Lower lobe of right lung (tissue), 2 donors: ENCODE measurements at places on chromosomes 7 and 10. TPM values are rescaled to one million over a fixed set of nuclear protein-coding genes. Genes with fewer than 3 reads are reported as not detected.

GRCh38 chr10:20299034-20299736, 483.0 kb downstream of the PLXDC2 start:
- no peak for DNase-seq

DNA sequence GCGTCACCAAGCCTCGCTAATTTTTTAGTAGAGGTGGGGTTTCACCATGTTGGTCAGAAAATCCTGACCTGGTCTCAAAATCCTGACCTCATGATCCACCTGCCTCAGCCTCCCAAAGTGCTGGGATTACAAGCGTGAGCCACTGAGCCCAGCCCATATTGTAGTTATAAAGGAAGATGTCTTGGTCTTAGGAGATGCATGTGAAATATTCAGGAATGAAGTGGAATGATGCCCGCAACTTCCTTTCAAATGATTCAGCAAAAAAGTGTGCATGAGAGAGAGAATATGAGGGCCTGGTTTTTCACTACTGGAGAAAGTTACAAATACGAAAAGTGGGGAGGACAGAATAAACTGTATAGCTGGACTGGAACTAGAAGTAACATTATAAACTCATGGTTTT, 15.9 kb downstream of the TMEM209 start:
- no peak for DNase-seq

Gene PON1
- total RNA-seq = 0.24 TPM

GRCh38 chr7:44629829-44630522, 23.5 kb downstream of the OGDH start:
- no peak for DNase-seq

DNA sequence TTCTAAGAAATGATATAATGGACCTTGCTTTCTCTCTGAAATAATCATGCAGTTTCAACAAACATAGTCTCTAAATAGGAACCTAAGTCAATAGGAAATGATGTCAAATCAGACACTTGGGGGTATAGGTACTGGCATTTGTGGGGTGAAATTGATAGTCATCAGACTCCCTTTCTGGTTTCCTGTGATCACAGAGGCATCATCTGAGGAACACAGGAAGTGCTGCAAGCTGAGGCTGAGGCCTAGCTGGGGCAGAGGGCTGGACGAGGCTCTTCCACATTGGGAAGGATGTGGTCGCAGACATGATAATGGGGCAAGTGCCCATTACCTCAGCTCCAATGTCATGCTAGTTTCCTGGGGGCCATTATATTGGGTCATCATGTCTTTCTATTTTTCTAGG, 33.5 kb upstream of the TARP start:
- DNase-seq = no peak

- no peak for DNase-seq
These were observed 300.2 kb downstream of the NEBL start for GRCh38 chr10:20596911-20597310.

Gene IKZF1
- total RNA-seq = 61.9 TPM

Gene MLXIPL
- 10.7 TPM for total RNA-seq

DNA sequence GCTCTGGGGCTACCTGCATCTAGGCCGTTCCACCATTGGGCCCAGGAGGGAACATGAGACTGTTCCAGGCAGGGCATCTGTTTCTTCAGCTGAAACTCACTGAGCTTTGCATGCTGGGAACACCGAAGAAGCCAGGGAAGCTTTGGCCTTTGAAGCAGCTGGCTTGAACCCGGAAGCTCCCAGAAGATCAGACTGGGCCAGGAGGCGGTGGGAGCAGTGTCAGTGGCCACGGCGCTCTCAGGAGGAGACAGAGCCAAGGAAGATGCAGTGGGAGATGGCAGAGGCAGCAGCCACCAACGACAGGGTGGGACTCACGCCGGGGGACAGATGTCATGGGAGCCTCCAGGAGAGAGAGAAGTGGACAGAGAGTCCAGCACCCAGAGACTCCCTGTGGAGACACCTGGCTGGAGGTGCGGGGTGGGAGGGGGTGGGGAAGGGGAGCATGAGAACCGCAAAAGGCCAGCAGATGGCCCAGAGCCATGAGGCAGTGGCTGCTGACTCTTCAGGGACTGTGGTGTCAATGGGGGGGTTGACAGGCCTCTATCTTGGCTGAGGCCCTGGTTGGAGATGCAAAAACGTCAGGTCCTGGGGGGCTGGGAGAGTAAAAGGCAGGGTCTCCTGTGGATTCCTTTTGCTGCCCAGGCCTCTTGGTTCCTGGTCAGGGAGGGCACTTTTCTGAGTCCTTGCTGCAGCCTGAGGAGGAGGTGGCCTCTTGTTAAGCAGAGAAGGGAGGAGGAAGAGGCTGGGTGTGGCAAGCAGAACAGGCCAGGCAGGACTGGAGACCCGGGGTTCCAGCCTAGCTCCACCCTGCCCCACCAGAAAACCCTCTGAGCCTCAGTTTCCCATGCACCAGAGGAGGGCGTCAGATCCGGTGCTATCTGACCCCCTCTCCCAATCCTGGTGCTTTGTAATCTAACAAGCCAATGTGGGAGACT, 6.3 kb upstream of the AQP1 start:
- DNase-seq = no peak

Gene VWA2
- 10.6 TPM for total RNA-seq

Gene EBF3
- total RNA-seq = 0.53 TPM

- DNase-seq = no peak
These were observed 786 bp upstream of the CNOT4 start for GRCh38 chr7:135510592-135511183.

DNA sequence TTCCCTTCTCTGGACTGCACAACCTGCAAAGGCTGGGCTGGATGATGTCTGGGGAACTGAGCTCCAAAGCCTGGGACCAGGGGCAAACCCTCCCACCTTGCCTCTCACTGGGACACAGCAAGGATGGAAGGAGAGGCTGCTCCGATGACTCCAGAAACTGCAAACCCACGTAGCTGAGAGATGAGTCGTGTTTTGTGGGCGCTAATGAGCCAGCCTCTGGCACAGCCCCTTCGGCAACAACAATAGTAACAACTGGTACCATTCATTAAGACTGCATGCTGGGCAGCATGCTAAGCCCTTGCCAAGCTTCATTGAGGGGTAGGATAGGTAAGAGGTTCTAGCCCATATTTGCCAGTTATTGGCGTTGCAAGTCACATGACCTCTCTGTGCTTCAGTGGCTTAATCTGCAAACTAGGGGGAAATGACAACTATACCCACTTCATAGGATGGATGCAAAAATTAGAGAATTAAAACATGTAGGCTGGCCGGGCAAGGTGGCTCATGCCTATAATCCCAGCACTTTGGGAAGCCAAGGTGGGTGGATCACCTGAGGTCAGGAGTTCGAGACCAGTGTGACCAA, 145.9 kb downstream of the SH3PXD2A start:
- no peak for DNase-seq

Gene OR2A42
- not detected for total RNA-seq

GRCh38 chr10:74179111-74179710, 28.2 kb downstream of the ADK start:
- no peak for DNase-seq

Gene LOXL4
- total RNA-seq = 4.5 TPM

Gene GPR85
- total RNA-seq = 4.5 TPM

- DNase-seq = no peak
These were observed 58.9 kb downstream of the PIP4K2A start for GRCh38 chr10:22655312-22655981.

GRCh38 chr10:61793760-61794703, 107.5 kb upstream of the ARID5B start:
- no peak for DNase-seq

Gene KIAA1549
- 5.3 TPM for total RNA-seq

DNA sequence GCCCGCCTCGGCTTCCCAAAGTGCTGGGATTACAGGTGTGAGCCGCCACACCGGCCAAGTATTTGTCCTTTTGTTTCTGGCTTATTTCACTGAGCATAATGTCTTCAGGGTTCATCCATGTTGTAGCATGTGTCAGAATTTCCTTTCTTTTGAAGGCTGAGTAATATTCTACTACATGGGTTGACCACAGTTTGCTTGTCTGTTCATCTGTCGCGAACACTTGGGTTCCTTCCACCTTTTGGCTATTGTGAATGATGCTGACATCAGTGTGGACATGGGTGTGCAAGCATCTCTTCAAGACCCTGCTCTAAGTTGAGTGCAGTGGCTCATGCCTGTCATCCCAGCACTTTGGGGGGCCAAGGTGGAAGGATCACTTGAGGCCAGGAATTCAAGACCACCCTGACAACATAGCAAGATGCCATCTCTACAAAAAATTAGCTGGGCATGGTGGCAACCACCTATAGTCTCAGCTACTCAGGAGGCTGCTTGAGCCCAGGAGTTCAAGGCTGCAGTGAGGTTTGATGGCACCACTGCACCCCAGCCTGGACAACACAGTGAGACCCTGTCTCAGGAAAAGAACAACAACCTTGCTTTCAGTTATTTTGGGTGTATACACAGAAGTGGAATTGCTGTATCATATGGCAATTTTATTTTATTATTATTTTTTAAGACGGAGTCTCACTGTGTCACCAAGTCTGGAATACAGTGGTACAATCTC, 17.0 kb downstream of the CHST12 start:
- no peak for DNase-seq

DNA sequence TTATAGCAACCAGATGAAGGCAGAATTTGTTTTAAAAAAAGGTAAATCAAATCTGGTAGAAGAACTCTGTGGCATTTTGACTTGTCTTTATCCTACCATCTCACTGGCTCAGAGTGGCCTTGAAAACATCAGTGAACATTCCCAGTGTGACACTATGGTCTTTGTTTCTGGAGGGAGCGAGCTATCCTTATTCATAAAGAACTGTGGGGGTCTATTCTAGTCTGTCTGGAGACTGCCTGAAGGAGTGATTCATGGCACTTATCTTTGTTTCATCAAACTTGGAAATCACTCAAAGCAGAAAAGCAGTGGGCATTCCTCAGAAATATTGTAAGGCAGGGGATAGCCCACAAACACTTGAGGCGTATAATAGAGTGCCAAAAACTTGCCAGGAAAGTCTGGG, 719.1 kb downstream of the PCDH15 start:
- DNase-seq = no peak

DNA sequence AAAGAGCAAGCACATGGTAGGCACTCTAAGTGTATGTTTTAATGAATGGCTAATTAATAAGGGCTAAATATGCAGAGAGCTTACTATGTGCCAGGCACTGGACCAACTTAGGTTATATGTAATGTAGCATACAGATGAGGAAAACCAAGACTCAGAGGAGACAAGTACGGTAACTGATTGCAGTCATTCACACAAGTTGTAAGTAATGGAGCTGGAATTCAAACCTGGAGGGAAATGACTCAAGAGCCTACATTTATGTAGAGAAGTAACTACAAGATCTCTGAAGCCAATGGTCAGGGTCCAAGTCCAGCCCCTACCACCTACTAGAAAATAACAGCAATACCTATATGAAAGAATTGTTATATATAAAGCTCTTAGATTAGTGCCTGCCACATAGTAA, 97.3 kb upstream of the KCNIP2 start:
- DNase-seq = no peak

Gene CNPY1
- not detected for total RNA-seq

Gene SFMBT2
- total RNA-seq = 22.3 TPM

DNA sequence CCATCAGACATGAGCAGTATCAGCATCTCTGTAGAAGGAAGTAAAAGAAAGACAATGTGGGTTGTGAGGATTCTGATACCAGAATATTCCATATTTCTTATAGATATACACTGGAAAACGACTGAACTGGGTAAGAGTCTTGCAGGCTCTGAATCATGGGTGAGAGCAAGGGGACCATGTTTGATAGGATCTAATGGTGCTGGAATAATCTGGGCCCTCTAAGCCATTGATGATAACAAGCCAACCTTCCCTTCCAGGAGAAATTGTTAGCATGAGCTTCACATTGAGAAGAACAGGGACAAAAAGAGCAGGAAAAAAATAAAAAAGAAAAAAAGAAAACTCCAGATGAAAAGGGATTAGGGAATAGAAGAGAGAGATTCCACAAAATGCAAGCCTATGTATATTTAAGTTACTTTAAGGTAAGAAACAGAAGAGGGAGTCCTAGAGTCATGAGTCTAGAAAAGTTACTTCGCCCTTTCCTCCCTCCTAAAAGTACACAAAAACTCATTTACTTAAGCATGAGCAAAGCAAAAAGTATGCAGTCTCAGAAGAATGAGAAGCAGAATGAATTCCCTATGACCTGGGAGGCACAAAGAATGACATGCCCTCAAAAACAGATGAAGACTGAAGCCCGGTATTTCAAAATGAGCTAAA, 181.9 kb downstream of the TMEM26 start:
- no peak for DNase-seq

DNA sequence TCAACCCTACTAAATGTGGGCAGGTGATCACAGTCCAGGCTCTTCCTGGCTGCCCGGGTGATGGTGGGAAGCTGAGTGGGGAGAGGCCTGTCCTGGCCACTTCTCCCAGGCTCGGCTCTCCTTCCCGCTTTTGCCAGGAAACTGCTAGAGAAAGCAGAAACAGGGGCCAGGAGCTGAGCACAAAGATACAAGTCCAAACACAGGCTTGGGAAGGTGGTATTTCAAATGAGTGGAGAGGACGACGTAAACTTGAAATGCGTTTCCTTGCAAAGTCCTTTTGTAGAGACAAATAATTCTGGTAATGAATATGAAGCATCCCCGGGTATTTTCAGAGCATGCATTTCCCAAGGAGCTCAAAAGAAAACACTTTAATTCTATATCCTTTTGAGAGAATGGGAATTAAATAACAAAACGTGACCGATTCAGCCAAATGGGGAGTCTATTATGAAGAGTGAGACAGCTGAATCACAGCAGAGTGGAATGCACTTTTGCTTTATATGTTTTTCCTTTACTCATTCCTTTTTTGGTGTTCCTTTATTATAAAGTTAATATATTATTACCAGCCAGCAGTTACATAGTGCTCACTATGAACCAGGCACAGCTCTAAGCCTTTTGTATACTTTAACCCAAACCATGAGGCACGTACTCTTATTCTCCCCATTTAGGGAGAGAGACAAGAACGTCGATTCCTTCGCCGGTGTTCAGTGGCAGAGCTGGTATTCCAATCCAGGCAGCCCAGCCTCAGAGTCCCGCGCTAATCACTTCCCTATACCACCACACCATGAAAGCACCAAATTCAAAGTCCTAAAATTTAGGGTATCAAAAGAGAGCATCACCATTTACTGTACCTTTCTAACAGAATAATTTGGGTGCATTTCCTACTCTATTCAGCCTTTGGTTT, 218.2 kb upstream of the KLF14 start:
- DNase-seq = no peak

Gene CUX1
- total RNA-seq = 118 TPM

- peak; percentile 47 for DNase-seq
These were observed 24.0 kb downstream of the OR9A2 start for GRCh38 chr7:143002898-143003297.

Gene OR2A12
- total RNA-seq = not detected

DNA sequence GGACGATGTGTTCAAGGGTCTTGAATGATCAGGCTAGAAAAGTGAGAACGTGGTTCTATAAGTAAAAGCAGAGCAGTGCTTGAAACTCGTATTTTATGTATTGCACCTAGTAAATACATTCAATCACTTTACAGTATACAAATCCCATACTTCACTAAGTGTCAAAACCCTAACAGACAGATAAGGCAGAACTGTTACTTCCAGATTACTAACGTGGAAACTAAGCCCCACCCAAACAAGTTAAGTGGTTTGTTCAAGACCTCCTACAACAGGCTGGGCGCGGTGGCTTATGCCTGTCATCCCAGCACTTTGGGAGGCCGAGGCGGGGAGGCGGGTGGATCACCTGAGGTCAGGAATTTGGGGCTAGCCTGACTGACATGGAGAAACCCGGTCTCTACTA, 9.2 kb upstream of the MYO1G start:
- DNase-seq = no peak

Gene TBRG4
- 54.3 TPM for total RNA-seq

- no peak for DNase-seq
These were observed 124.0 kb downstream of the DKK1 start for GRCh38 chr10:52438119-52438518.

- no peak for DNase-seq
These were observed 47.5 kb upstream of the KIF5B start for GRCh38 chr10:32103721-32104120.
